Left lung (tissue), 14 donors: ENCODE measurements at places on chromosomes 3 and 15.

DNA sequence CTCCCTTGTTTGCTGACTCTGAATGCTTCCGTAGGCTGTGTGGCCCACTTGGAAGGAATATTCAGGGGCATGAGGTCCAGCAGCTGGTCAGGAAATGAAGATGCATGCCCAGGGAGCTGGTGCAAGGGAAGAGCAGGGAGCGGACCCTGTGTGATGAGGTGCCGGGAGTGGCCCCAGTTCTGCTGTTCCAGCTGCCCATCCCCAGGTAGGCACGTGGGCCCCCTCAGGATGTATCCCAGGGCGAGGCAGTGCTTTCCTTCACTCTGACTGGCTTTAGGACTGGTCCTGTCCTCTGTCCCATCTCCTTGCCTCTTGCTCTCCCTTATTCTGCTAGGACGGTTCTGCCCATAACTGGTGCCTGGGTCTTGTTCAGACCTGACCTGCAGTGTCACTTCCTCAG is 1.1 kb upstream of the FAM3D start:
- DNase-seq = no peak

GRCh38 chr15:23734862-23735261 is 47.8 kb upstream of the NDN start:
- DNase-seq = no peak

GRCh38 chr3:1600700-1601418 is 497.8 kb upstream of the CNTN4 start:
- peak; percentile 70 for DNase-seq

DNA sequence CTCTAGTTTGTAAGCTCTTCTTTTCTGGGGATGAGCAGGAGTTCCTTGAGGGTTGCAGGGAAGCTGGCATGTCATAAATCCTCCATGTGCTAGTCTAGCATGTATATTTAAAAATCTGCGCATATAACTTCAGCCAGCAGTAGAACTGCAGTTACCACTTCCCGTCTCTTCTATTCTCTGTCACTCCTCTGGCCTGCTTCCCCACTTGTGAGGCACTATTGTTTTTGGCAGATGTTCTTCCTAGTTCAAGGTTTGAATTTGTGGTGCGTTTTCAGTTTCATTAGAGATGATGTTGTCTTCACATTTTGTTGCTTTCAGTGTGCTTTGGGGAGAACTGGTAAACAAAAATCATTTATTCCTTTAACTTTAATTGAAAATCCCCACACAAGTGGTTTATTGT is 169.1 kb upstream of the ZPLD1 start:
- no peak for DNase-seq

- DNase-seq = no peak
Observed at GRCh38 chr15:63448266-63448665, 56.1 kb upstream of the USP3 start.

GRCh38 chr15:62625429-62626033 is 417.0 kb upstream of the TPM1 start:
- DNase-seq = no peak

GRCh38 chr3:124402791-124403190 is 327.5 kb upstream of the UMPS start:
- no peak for DNase-seq

- no peak for DNase-seq
Observed at GRCh38 chr3:181555681-181556080, 156.0 kb upstream of the SOX2 start.

DNA sequence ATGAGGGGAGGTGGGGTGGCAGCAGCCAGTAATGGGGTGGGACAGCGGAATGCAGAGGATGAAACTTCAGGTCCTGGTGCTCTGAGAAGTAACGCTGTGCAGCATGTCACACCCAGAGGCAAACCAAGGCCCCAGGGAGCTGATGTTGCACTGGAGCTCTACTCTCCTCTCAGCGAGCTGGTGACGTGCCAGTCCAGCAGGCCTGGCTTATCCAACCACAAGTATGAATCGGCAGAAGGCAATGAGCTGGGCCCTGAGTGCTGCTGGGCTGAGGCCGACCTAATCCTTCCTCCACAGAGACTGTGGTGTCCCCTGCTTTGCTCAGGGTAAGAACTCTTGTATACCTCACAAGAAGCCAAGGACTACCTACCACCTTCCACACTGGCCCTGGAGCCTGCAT is 30.5 kb downstream of the CD86 start:
- DNase-seq = no peak

GRCh38 chr3:83941990-83942745 is 1016.6 kb upstream of the CADM2 start:
- no peak for DNase-seq

- DNase-seq = no peak
Observed at GRCh38 chr15:40584191-40584590, 9.9 kb upstream of the KNL1 start.

DNA sequence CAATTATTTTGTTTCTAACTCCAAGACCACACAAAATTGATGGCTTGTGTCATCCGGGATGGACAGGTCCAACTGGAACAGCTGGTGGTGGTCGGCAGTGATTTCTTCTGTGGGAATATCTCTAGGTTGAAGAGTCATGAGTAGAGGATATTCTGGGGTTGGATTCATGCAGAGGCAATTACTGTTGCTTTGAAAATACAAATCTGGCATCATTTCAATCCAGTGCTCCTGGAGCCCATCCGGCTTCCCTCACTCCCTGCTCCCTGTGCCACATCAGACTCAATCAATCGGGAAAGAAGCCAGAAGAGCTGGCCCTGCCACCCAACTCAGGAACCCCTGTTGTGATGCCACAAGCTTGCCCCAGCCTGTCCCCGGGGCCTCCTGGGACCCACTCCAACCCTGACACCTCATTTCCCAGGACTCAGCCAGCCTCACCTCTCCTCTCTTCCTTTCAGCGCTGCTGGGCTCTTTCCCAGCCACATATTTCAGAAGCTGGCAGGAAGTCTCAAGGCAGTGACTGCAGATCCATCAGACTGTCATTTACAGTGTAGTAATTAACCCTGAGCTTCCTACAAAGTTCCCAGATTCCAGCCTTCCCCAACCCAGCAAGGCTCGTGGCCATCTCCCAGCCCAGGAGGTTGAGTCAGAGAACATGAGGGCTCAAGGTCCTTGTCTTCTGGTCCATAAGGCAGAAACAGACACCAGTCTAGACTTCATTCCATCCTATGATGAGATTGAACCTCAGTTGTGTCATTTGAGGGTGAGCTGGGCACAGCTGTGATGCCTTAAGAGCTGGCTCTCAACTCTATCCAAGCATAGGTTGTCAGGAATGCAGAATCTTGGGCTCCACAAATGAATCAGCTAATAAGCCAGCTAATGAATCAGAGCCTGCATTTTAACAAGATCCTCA is 114.0 kb downstream of the FAM174B start:
- DNase-seq = peak; percentile 43

DNA sequence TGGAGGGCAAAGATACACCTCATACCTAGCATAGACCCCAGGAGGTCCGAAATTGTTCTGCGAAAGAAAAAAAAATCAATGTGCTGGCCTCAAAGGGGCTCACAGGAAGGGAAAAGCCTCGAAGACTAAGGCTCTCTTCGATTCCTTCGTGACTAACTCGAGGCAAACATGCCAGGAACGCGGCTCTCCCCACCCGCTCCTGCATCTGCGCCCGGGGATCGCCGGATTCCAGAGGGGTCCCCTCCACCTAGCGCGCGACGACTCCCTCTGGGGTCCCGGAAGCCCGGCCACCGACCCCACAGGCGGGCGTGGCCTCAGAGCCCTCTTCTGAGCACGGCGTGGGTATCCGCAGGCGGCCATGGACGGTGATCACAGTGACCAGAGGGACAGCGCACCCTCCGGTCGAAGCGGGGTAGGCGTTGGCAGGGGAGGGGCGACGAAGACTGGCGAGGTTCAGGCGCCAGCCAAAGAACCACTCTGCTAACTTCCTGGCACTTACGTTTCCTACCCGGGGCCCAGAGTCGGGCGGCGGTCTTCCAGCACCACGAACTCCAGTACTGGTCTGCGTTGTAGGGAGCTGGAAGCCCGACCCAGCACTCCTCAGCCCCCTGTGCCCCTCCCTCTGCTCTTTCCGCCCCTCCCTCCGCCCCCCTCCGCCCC is 515 bp upstream of the EIF3J start:
- DNase-seq = peak; percentile 95

GRCh38 chr3:48155122-48155521 is 33.1 kb downstream of the CDC25A start:
- no peak for DNase-seq

- DNase-seq = no peak
Observed at GRCh38 chr3:71399478-71399877, 184.1 kb downstream of the FOXP1 start.

GRCh38 chr3:134765468-134765867 is 29.6 kb upstream of the EPHB1 start:
- DNase-seq = no peak

GRCh38 chr3:42224178-42224577 is 41.8 kb downstream of the CCK start:
- DNase-seq = no peak

- peak; percentile 37 for DNase-seq
Observed at GRCh38 chr3:49244581-49245205, 32.3 kb downstream of the C3orf62 start.
